ENCODE measurements at places on chromosomes 5 and 9.

GRCh38 chr5:39113354-39113953 is 39.3 kb upstream of the RICTOR start:
- DNase-seq, result no peak

DNA sequence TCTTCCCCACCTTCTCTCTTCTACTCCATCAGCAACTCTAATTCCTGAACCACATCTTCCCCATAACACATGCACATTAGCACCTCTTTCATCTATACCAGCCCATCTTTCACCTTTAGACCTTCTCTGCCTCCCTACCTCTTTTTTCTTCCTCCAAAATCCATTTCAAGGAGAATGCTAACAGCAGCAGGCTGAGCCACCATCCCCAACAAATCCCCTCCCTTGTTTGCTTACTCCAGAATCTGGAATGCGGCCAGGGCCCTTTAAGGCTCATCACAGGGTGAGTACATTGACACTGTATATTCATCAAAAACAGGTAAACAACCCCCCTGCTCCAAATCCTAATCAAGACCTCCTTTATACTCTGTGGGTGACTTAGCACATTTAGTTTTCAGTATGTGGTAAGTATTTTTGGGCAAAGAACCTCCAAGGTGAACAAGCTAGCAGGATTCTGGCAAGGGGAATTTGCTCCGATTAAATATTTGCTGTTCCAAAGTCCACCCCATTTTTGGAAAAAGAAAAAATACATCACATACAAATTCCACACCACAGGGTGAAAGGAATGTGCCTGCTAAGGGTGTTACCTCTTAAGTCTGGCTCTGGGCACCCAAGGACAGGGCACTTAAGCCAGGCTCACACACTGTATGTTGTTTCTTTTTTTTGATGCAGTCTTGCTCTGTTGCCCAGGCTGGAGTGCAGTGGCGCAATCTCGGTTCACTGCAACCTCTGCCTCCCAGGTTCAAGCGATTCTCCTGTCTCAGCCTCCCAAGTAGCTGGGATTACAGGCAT is 71.4 kb downstream of the SERINC5 start:
- no peak for DNase-seq

DNA sequence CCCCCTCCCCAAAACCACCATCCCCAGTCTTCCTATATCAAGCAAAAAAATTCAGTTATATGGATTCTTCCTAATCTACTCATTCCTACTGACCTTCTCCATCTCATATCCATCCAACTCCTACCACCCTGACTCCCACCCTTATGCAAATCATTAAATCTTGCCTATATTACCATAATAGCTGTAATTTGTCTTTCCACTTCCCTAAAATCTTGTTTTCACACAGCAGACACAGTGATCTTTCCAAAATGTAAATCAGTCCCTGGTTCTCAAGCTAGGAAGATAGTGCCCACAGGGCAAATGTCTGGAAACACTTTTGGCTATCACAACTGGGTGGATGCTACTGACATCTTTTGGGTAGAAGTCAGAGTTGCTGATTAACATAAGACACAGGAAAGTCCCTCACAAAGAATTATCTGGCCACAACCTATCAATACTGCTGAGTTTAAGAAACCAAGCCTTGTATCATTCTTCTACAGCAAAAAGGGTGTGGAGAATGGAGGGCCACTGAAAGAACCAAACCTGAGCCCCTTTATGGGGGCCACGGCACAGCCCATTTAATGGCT is 1.4 kb downstream of the SRA1 start:
- no peak for DNase-seq

- DNase-seq, result peak; percentile 94
These were observed 69.2 kb downstream of the ANGPTL2 start for GRCh38 chr9:127053057-127053821.

GRCh38 chr9:97853056-97853843 is at the start of gene FOXE1:
TSS of gene FOXE1 (plus strand) at chr9:97853226. CDS start at chr9:97853915, 689 bp downstream.
- no peak for DNase-seq

DNA sequence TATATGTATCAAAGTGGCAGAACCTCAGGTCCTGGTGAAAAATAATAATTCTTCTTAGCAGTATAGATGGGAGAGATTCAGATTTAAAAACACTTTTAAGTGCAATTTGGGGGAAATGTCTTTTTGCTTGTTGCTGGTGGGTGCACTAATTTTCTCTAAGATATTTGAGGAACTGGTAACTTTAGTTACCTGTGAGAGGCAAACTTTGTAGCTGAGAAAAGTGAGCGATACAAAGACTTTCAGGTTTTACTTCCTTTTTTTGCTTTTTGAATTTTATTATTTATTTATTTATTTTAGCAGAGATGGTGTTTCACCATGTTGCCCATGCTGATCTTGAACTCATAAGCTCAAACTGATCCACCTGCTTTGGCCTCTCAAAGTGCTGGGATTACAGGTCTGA is 303.1 kb upstream of the PTGER4 start:
- DNase-seq, result no peak

DNA sequence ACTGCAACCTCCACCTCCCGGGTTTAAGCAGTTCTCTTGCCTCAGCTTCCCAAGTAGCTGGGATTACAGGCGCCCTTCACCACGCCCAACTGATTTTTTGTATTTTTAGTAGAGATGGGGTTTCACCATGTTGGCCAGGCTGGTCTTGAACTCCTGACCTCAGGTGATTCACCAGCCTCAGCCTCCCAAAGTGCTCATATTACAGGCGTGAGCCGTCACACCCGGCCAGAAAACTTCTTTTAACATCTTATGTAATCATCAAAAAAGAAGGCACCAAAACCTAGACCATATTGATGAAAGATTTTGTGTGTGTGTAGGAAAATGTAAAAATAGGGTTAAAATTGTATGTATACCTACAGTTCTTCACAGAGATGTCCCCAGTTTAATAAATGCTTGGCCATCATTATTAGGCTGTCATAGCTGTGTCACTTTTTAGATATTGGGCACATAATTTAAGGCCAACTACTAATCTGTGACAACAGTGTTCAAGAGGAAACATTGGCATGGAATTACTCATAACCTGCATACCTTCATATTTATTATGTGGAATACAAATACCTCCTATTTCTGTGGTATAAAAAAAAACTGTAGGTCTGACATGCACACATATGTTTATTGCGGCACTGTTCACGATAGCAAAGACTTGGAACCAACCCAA is 44.4 kb downstream of the RAD50 start:
- DNase-seq, result no peak

DNA sequence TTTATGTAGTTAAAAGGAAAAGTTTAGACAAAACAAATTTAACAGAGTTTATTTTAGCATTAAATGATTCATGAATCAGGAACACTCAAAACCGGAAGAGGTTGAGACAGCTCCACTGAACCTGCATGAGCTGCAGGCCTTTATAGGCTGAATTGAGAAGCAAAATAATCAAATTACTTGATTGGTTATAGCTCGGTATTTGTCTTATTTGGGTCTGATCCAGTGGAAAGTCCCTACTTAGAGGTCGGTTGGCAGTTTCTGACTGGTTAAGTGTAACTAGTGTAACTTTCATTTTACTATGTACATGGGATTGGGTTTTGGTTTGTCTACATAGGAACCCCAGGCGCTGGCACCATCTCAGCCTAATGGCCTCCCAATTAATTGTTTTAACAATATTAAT is 74.1 kb upstream of the PIK3R1 start:
- DNase-seq, result no peak

- DNase-seq, result no peak
These were observed 147.5 kb upstream of the CDKN2B start for GRCh38 chr9:22156586-22156985.

DNA sequence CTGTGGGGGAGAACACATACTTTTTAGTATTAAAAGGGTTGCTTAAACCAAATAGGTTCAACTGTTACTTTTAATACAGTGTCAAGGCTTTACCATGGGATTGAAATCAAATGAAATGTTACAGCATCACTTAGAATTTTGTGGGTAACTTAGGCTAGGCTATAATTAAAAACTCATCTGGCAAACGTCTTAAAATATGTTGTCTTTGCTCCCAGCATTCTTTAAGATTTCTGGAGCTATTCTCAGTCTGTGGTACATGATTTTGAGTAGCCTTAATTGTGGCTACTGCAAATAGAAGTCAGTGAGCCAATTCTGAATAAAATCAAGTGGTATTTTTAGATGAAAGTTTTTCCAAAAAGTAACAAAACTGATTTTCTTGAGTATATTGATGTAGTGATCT is 30.7 kb downstream of the UHRF2 start:
- no peak for DNase-seq

DNA sequence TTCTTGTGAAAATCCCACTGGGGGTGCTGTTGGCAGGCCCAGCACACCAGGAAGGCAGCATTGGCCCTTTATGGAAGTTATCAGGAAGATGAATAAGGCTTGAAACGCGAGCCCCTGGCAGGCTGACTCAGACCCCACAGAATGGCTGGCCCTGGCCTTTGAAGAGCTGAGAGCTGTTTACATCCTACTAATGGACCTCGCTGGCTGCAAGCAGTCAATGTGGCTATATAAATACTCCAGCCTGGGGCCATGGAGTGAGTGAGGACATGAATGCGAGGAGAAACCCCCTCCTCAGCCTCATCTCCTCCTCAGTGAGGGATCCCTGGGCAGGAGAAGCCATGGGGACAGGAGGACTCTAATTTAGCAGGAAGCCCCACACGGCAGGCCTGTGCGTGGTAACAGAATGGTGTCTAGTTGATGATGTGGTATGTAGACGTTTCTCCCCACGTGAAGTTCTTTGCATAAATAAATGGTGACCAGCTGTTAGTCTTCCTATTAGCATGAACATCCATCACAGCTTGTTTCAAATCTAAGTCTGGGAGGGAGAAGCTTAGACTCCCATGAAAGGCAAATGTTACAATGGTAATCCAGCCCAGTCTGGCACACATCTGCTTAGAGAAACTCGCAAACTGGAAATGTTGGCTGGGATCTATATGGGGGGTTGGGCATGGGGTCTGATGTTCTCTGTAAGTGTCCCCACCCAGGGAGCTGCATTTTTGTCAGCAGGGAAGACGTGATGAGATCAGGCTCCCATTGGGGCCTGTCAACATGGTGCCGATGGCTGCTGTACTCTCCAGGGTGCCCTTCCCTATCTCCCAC is 175.1 kb upstream of the PITX1 start:
- DNase-seq, result no peak
